ENCODE measurements at places on chromosomes 4 and X.

DNA sequence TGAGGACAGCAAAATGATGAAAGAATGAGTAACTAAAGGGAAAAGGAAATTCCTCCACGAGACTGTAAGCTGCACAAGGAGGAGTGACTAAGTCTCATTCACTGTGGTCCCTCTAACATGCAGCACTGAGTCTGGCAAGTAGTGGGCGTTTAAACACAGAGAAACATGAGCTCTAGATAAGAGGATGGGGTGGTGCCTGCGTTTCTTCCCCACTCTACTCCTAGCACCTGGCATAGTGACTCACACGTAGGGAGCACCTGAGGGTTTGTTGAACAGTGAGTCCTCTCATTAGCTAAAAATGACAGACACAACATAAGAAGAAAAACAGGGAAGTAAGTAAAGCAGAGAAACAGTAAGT, 105.8 kb upstream of the CBR4 start:
- no peak for DNase-seq

DNA sequence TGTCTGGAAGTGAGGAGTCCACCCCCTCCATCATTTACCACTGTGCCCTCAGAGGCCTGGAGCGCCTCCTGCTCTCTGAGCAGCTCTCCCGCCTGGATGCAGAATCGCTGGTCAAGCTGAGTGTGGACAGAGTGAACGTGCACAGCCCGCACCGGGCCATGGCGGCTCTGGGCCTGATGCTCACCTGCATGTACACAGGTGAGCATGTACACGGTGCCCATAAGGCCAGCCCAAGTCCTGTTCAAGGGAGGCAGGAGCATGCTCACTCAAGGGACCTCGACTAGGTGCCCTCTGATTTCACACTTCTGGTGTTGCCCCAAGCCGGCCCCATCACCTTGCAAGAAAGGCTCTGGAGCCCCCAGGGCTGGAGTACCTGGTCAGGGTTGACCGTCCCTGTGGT, 13.4 kb upstream of the MSANTD1 start:
- DNase-seq: no peak

DNA sequence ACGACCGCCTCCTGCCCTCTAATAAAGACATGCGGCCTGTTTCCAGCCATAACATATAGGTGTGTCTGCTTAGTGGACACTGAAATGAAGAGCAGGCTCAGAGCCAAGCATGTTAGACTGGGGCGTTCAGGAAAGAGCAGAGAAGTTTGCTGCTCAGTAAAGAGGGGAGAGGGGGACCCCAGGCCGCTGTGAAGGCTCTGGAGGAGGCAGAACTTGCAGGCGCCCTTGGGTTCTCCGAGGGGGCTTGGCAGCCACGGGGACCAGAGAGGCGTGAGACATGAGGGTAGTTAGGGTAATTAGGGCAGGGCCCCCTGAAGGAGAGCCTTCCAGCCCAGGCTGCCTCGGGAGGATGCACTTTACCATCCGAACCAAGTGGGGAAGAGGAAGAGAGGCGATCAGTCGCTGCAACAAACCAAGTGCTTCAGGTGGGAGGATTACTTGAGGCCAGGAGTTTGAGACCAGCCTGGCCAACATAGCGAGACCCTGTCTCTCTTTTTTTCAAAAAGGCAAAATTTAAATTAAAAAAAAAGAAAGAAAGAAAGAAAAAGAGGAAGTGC, 46.6 kb upstream of the CDKN2AIP start:
- peak; percentile 53 for DNase-seq

GRCh38 chr4:3284734-3285557, 7.9 kb upstream of the RGS12 start:
- peak; percentile 51 for DNase-seq

DNA sequence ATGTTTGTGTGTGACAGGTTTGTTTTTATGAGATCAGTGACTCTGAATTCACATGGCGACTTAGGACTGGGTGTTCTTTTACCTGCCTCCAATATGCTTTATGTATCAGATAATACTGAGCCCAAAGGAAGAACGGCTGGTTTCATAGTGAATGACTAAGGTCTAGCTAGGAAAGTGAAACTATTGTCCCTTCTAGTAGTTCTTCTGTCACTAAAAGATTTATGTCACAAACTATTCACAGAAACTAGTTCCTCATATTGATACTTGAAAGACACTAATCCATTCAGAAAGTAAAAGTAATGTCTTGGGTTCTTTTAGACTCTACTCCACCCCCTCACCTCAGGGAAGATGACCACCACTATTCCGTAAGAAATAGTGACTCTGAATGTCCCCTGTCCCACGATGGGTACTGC, 81.7 kb downstream of the EGF start:
- DNase-seq: no peak

- no peak for DNase-seq
These were observed 64.5 kb downstream of the STX18 start for GRCh38 chr4:4477391-4477790.

- DNase-seq: no peak
These were observed 153.7 kb upstream of the BMP3 start for GRCh38 chr4:80876810-80877209.

DNA sequence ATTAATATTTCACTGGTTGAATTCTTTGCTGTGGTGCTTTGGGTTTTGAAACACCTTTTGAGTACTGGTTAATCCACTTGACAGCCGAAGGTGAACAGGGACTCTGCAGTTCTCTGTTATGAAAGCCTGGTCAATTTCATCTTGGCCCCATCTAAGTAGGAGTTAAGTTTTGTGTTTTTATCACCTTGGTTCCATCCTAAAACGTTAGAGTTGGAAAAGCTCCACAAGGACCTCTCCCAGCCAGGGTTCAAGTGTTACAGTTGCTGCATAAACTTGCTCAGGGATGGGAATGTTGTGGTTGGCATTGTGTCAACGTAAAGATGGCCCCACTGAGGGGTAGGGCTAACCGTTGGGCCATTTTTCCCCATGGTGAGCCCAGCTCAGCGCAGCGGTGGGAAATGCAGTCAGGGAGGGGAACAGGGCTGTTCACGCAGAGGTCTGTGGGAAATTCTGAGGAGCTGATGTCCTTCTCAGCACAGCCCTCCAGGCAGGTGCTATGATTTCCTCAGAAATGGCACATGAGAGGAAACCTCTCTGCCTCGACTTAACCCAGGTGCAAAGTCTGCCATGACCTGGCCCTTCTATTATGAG, 188.7 kb downstream of the STIM2 start:
- DNase-seq: no peak

DNA sequence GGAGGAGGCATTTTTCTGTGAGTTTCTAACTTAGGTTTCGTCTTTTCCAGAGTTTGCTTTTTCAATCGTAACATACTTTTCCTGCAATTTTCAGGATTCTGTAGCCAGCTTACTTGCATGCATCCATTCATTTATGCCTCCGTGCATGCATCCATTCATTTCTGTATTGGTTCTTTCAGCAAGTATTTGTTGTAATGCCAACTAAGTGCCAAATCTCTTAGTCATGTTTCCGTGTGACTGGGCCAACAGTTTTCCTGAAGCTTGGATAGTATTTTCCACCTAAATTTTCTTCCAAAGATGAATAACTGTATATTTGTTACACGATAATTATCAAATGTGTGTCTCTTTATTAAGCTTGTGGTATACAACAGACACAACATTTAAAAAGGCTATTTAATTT, 41.5 kb downstream of the CBLL2 start:
- DNase-seq: no peak

DNA sequence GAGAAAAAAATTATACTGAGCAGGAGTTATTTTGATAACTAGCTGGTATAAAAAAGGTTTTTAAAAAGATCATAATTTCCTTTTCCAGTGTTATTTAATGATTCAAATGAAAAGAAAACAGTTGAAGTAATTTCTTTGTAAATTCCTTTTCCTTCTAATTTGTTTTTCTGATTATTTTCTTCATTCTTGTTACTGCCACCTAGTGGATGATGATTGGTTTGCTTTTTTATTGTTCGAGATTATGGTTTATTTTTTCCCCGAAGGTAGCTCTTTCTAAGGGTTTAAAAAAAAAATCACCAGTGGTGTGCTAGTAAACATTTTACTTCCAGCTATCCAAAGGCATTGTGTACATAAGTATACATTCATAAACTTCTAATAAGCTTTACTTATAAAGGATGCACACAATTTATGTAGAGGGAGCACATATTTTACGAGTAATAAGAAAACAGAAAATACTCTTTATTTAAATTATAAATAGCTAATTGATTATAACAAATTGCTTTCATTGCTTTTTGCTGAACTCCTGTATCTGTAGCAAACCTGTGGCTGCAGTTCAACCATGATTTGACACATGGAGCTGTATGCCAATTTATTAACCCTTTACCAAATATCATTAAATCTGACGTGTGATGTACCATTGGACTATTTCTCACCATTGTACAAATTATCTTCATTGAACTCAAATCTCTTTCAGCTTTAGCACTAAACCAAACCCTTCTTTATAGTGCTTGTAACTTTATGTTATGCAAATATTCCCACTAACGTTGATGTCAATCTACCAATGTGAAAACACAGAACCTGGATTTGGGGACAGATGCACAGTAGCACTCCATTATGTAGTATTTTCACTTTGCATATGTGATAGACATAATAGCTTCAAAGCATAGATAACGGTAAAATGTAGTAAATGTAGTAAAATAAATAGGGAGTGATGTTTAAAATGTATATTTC, 97.8 kb upstream of the ANK2 start:
- no peak for DNase-seq

DNA sequence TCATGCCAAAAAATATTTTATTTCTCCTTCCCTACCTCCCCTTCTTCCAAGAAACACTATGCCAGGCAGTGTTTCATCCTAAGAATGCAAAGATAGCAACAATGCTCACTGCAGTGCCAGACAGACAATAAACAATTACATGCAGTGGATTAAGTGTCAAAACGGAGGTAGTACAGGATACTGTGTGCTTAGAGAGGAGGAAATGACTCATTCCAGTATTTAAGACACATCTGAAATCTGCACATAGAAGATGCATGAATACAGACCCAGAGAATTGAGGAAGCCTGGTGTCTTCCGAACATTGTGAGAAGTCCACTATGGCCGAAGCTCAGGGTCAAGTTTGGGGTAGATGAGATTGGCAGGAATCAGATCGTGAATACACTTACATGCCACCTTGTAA, 326.4 kb downstream of the PPP3CA start:
- no peak for DNase-seq

- DNase-seq: no peak
These were observed 1540.5 kb downstream of the C4orf33 start for GRCh38 chr4:130636486-130636885.

DNA sequence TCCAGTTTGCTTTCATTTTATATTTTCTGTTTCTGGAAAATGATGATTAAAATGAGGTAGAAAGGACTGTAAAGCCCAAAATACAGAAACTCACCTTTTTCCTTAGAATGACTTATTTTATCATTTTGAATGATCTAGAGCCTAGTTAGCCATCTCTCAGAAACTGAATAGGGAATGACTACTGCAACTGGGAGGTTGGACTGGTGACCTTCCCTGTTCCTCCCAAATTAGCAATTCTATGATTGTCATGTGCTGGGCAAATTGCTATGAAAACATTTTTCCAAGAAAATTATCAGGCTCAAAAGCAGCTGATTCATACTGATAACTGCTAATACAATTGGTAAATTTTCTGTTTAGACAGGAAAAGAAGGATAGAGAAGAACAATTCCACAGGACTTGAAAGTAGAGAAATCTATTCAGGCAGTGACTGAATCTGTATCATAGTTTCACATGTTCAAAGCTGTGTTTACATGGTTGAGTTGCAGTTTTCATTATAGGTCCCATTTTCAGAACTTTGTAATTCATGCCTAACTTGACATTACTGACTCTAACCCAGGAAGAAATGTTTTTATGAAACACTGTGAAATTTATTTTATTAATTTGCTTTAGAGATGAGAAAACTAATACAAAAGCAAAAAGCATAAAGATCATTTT, 43.4 kb upstream of the SEC24B start:
- DNase-seq: no peak

GRCh38 chr4:55762819-55763218, 56.8 kb upstream of the EXOC1L start:
- DNase-seq: no peak

- DNase-seq: no peak
These were observed 23.2 kb upstream of the SMIM20 start for GRCh38 chr4:25890571-25891485.

GRCh38 chr4:19683426-19683825, 568.3 kb upstream of the SLIT2 start:
- DNase-seq: no peak
